NAMALWA (cell line): ENCODE measurements at places on chromosomes 5 and 9.

DNA sequence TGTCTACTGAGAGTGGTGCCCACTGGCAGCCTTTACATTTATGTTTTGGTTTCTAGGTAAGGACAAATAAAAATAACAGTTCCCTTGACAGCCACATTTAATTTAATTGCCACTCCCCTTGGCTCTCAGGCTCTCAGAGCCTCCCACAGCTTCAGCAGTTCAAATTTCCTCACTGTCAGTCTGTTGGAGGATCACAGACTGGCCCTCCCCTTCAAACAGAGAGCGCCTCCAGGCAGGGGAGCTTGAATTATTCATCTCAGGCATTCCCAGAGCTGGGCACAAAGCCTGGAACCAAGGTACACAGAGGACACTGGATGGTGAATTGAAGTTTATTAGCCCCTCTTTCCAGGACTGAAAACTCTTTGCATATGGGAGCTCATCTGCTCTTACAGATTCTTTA is 407.7 kb downstream of the SPOCK1 start:
- DNase-seq: no peak

GRCh38 chr5:36202521-36202961 is 39.2 kb downstream of the NADK2 start:
- no peak for DNase-seq

- no peak for DNase-seq
These were observed 56.1 kb downstream of the LRRTM2 start for GRCh38 chr5:138819081-138819480.

DNA sequence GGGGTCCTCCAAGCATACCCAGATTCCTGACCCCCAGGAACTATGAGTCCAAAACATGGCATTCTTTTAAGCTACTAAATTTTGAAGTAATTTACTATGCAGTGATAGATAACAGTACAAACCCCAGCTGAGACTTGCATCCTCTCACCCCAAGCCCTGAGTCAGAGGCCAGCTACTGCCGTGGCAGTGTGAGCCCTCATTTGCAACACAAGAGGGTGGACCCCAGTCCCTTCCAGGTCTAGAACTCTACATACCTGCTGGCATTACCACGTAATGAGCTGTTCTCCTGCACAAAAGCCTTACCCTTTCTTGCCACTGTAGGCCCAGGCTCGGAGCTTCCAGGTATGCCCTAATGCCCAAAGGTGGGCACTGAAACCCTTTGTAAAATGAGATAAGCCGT is 108.6 kb upstream of the ERCC6L2 start:
- DNase-seq: no peak

DNA sequence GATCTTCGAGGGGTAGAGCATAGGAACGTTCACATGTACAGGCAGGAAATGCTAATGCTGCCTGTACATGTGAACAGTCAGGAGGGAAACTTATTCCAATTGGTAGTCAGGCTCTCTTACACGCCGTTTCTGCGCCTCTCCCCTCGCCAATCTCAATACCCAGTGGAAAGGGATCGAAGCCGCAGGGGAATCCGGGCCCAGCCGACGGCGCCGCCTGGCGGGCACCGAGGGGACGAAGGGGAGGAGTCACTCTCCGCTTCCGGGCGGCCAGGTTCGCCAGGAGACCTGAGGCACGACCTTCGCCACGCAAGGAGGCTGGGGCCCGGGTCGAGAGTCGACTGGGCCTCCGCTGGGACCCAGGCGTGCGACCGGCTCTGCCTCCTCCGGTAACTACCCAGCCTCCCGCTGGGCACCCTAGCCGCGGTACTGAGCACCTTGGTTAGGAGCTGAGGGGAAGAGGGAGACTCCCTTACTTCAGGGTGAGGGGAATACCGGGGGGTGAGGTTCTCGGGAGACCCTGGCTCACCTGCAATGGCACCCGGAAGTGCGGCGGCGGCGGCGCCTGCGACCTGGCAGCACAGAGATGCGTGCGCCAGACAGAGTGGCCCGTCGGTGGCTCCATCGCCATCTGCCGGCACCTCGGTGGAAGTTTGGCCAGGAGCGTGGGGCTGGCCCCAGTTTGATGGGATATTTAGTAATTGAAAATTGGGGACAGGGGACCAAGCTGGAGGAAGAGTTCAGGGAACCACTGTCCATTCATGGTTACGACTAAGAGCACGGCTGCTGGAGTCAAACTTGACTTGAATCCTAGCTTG is at the start of gene PIGO:
TSS of gene PIGO (minus strand) at position 557 of the 815 bp plus-strand sequence. CDS start 1,026 bp downstream, outside the sequence.
- peak; percentile 91 for DNase-seq

- DNase-seq: peak; percentile 28
These were observed 688 bp downstream of the CNTLN start for GRCh38 chr9:17135295-17136160.

- peak; percentile 27 for DNase-seq
These were observed 22.5 kb downstream of the PAX5 start for GRCh38 chr9:37011530-37011929.

- no peak for DNase-seq
These were observed 19.5 kb upstream of the RAB14 start for GRCh38 chr9:121220996-121221663.

DNA sequence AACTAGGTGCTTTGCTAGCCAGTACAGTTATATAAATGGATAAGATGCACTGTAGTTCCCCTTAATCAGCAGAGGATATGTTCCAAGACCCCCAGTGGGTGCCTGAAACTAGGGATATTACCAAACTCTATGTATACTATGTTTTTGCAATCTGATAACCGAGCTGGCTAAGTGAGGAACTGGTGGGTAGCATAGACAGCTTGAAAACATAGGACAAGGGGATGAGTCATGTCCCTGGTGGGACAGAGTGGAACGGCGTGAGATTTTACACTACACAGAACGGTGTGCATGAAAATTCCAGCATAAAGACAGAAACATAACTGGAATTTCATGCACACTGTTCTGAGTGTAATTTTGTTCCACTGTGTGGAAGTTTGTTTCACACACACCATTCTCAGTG is 86.9 kb downstream of the BASP1 start:
- no peak for DNase-seq

GRCh38 chr5:32283539-32284377 is 29.0 kb downstream of the MTMR12 start:
- DNase-seq: no peak

DNA sequence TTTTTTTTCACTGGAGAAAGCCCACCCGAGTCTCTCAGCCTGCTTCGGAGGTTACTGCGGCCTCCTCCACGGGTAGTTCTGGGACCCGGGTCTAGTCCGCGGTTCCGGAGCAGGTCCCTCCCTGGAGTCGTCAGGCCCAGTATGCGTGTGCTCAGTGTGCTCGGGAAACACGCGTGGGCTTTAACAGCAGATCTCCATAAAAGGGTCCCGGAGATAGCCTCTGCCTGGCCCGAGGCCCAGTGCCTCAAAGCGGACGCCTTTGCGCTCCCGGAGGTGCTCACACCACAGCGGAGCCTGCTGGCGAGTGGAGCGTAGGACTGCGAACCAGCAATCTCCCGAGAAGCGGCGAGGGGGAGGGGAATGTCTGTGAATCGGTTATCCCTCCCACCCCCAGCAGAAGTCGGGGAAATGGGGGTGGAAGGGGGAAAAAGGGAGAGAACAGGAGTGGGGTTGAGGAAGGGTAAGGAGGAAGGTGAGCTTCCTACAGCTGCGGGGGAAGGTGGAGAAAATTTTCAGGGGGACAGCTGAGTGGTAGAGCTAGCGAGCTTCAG is 28.7 kb downstream of the CDKN2A start:
- DNase-seq: peak; percentile 52

GRCh38 chr5:41835645-41836044 is 34.6 kb downstream of the OXCT1 start:
- no peak for DNase-seq

DNA sequence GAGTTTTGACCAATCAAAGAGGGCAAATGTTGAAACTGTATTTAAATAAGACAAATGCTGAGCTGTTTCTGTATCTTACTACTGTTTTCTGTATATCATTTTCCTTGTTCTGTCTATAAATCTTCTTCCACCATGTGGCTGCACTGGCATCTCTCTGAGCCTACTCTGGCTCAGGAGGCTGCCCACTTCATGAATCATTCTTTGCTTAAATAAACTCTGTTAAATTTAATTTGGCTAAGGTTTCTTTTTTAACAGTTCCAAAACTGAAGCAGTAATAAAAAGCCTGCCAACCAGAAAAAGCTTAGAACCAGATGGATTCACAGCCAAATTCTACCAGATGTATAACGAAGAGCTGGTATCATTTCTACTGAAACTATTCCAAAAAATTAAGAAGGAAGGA is 40.2 kb upstream of the TAS2R1 start:
- no peak for DNase-seq

DNA sequence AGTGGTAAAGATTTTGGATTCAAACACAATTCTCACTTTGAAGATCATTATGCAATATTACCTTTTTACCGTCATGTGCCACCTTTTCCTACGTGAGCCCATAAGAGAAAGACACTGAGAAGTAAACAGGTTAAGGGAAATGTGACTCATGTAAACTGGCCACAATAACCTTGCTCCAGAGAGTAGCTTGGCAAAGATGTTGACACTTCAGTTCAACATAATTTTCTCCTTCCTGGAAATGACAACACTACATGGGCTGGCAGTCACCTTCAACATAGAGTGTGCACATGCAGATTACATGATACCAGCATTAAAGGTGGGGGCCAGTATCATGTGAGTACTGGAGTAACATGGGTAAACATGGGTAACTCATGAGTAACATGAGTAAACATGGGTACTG is 141.9 kb downstream of the CDK5RAP2 start:
- DNase-seq: no peak

DNA sequence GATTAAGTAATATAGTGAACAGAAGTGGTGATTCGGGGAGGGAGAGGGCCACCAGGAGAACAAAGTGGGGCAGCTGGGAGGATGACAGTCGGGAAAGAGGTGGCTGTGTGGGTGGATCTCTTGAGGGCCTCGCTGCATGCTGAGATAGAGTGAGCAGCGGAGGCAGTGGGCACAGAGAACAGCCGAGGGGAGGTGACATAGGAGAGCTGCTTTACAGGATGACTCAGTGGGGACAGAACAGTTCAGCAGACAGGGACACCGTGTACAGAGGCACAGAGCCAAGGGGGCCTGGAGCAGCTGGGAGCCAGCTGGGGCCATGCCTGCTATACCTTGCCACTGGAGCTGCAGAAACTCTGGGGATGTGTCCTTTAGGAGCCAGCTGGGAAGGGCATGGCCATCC is 273.9 kb downstream of the GADD45G start:
- no peak for DNase-seq

GRCh38 chr9:18675973-18676372 is 202.0 kb downstream of the ADAMTSL1 start:
- DNase-seq: no peak

DNA sequence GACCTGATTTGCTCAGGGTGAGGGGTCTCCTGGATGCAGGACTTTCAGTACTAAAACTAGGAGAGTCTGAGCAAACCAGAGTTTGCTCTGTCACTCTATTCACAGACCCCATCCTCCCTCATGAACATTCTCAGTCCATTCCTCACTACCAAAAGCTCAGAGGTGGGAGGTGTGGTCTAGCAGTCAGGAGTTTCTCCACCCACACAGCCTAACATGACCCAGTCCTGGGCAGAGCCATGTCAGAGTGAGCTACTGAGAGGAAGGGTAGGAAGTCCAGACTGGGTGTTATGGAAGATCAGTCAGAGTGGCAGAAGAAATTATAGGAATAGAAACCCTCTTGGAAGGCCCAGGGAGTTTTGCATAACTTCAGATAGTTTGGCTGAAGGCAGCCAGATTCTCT is 113.3 kb upstream of the GRAMD2B start:
- no peak for DNase-seq

DNA sequence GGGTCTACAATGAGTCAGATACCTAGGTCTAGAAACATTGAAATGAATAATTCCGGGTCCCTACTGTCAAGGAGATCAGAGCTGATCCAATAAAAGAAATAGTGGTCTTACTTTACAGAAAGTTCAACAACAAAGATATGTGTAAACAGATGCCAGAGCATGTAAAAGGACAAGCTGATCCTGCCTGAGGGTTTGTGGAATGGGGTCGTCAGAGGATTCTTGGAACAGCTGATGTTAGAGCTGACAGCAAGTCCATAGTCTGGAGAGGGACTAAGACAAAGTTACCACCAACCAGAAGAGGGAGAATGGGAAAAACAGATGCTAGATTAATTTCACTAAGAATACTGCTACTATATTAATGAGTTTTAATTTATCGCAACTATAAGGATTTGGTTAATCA is 71.5 kb downstream of the FREM1 start:
- no peak for DNase-seq

DNA sequence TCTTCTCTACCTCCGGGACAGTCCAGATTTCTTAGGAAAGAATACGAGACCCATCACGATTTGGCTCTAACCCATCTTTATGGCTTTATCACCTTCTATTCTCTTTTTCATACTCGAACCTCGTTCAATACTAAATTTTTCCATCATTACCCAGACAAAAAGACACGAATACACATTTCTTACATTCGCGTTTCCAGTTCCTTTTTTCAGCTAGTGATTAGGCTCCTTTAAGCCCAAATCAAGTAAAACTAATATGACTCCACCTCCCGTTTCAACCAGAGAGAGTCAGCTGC is 506 bp downstream of the ZBTB6 start:
- no peak for DNase-seq

- no peak for DNase-seq
These were observed 234.8 kb downstream of the AUH start for GRCh38 chr9:91126761-91127445.

DNA sequence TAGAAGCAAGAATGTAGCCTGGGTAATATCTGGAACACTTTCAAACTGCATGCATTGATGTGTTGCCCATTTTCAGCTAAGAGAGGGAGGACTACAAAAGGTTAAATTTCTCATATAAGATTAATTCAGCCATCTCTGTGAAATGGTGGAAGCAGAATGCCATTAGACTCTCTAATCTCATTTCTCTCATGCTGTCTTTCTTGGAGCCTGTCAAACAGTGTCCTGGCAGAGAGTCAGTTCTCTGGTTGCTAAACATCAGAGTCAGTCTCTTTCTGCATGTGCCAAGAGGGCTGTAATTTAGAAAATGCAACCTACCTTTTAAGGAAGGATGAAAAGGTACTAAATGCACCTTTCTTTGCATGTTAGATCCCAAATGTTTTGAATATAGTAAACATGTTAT is 910 bp upstream of the GARNL3 start:
- DNase-seq: no peak

DNA sequence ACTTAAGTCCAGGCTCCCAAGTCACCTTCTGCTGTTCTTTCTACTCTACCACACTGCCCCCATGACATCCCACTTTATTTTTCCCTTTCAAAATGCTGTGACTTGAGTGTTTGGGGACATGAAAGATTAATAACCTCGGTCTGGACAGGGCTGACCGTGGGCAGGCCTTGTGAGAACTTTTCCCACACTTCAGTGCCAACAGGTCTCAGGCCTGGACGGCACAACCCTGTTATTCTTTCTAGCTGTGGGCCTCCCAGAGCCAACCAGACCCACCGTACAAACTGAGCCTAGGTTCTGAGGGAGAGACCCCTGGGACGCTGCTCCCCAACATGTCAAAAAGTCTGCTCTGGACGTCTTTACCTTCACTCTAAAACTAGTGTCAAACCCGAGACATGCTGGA is 153.4 kb downstream of the CEP120 start:
- DNase-seq: no peak

GRCh38 chr5:55903121-55903701 is 52.1 kb downstream of the IL31RA start:
- DNase-seq: no peak
